Effector memory CD8-positive, alpha-beta T cell (primary cell): ENCODE measurements at places on chromosomes 7 and 10.

- no peak for DNase-seq
Observed at GRCh38 chr10:119243967-119244366, 36.6 kb downstream of the GRK5 start.

DNA sequence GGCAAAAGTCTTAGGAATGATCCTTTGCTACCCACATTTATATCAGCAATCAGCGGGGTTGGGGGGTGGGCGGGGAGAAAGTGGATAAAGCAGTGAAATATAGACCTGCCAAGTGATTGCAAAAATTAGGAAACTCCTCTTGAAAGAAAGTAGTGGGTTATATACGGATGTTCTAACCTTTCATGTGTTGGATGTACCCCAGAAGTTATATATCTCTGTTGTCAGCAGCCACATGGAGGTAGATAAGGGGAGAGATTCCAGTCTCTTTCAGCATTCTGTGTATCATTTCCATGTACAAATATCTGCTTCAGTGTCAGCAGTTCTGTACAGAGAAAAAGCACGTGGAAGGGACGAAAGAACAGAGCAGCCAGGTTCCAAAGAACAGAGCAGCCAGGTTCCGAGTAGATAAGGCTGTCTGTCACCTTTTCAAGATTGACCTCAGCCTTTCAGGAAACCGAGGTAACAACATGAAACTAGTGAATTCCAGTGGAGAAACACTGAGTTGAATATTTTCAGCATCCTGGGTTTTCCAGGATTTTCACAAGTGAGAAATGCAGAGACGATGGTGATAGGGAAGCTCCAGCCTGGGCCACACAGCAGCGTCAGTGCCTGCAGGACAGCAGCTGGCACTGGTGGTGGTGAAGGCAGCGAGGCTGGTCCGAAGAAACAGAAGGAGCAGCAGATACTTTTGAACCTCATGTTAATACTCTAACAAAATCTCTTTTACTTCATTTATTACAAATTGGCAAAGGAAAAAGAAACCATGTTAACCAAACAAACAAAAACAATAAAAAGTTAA is 212.3 kb downstream of the C7orf25 start:
- DNase-seq: no peak

- DNase-seq: no peak
Observed at GRCh38 chr7:138245682-138246081, 169.4 kb downstream of the AKR1D1 start.

DNA sequence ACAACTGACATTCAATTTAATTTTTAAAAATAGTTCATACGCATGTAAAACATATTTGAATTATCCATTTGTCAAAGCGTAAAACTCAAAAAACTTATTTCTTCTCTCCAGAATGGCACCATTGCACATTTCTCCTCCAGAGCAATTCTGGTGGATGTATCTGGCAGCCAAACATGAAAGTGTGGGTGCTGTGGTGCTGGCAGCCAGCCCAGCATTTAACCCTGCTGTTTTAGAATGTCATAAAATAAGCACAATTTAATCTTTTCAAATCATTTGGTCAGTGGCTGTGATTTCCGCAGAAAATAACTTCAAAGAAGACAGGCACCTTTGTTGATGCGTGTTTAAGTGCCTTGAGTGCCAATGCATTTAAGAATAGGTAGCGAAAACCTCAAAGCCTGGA is 302.7 kb upstream of the MEOX2 start:
- DNase-seq: no peak

DNA sequence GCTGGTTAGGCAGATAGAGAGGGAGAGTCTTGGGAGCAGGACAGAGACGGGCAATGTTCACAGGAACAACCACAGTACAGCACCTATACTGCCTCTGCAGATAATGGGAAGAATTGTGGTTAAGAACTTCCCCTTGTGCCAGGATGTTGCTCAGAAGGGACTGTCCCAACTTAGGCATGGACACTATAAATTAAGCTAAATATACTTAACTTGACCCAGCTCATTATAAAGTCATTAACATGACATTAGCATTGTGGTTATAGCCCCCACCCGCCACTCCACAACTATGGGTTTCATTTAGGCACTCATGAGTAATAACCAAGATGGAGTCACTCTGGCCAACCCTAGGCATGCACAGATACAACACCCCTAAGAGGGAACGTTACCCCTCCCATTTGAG is 310.9 kb upstream of the NRG3 start:
- DNase-seq: no peak

GRCh38 chr7:22990588-22990949 is 23.4 kb downstream of the HYCC1 start:
- DNase-seq: no peak

DNA sequence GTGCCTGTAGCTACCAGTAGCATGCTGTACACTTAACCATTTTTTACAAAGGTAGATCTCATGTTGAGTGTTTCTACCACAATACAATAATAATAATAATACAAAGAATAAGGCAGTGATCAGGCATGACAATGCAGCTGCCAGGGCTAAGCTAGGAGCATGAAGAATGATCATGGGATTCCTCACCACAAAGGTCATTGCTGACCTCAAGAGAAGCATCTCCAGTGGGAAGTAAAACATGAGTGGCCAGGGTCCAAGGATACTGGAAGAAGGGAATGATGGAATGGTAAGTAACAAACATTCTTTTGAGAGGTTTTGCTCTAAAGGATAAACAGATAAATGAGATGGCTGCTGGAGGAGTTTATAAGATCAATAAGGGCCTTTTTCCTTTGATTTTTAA is 591.1 kb downstream of the TNS3 start:
- DNase-seq: no peak

DNA sequence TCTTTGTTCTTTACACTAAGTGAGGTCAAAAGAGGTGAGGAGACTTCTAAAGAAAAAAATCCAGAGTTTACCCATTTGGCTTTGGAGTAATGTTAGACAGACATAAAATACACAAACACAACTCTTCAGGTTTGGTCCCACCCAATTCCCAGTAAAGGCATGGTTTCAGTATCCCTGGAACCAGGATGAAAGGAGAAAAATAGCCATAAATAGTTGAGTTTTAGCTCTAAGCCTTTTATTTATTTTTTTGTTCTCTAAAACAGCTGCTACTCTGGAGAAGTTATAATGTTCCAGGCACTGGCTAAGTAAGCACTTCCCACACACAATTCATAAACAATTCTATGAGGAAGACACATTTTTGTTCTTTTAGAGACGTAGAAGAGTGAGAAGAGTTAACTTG is 4.0 kb downstream of the ABCB1 start:
- no peak for DNase-seq

- no peak for DNase-seq
Observed at GRCh38 chr7:20607216-20607615, 8.3 kb upstream of the ABCB5 start.

- DNase-seq: no peak
Observed at GRCh38 chr7:150620061-150620460, 12.1 kb downstream of the GIMAP6 start.

DNA sequence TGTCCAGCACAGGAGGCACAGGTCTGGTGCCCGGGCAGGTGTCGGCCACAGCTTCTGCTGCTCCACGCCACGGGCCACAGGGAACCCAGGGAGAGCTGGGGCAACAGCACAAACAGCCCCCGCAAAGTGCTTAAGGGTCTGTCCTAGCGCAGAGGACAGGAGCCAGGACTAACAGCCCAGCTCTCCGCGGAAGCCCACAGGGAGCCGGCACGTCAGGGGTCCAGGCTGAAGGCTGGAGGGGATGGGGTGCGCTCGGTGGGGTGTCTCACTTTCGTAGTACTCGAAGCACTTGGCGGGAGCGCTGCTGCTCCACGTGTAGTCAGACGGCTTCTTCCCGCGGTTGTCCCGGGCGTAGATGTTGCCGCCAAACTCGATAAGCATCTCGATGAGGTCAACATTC is 24.9 kb downstream of the ASB13 start:
- DNase-seq: no peak

DNA sequence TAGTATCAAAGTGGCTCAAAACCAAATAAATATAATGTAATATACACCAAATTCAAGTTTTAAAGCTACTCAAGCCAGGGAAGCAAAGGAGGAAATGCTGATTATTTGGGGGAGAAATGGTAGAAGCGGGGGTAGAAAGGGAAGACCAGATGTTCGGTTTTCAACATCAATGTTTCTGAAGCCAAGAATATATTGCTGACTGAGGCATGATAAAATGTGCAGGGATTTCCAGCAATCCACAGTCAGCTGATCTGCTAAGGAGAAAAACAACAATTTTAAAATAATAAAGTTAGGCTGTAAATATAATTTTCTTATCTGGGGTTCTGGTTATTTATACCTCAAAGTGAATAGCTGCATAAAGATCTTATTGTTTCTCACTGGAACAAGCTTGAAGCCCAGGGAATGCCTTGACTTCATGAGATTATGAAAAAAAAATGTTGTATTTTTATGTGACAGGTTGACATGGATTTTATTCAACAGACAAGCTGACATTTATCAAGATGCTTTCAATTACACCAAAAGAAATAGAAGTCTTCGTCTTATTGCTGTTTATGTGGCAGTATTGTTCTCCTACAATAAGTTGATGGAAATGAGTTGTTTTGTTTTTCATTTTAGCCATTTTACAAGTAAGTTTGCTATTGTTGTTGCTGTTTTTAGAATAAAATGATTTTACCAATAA is 28.6 kb upstream of the BMPER start:
- no peak for DNase-seq

GRCh38 chr7:16660702-16661464 is 14.9 kb downstream of the BZW2 start:
- DNase-seq: no peak

GRCh38 chr7:40536421-40536820 is 401.6 kb downstream of the SUGCT start:
- DNase-seq: no peak

- no peak for DNase-seq
Observed at GRCh38 chr7:13933091-13933490, 56.4 kb downstream of the ETV1 start.
